H54 (cell line): ENCODE measurements at places on chromosomes 4 and X.

- no peak for DNase-seq
Observed at GRCh38 chr4:147899512-147899911, 167.6 kb downstream of the ARHGAP10 start.

GRCh38 chr4:136917312-136918110 is 614.8 kb downstream of the PCDH18 start:
- no peak for DNase-seq

GRCh38 chrX:154600759-154601374 is 15.9 kb downstream of the CTAG1A start:
- DNase-seq: no peak

DNA sequence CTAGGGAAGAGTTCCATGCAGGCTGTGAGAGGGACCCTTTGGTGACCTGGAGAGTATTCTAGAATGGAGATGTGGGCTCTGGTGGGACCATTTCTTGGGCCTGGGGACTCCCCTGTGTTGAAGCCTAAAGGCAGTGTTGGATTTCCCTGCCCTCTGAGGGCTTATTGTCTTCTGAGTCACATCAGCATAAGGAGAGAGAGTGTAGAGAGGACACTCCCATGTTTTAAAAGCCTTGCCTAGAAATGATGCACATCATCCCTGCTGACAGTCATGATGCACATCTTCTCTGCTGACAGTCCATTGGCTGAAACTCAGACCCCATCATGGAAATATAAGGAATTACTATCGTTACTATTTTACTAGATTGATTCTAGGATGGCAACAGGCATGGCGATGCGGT is 51.9 kb downstream of the FAM114A1 start:
- no peak for DNase-seq

DNA sequence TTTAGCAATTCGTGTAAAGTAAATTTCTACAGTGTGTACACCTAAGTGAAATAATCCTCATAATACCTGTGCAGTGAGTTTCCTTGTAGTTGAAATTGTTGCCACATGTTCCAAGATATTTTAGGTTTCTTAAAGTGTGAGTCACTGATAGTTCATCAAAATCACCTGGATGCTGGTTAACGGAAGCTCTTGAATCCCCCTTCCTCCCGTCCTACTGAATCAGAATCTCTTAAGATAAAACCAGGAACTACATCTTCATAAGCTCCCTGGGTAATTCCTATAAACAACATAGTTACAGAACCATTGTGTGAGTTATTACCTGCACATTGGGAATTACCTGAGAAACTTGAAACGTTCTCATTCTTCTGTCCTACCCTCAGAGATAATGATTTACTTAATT is 197.4 kb upstream of the HS3ST1 start:
- DNase-seq: no peak

DNA sequence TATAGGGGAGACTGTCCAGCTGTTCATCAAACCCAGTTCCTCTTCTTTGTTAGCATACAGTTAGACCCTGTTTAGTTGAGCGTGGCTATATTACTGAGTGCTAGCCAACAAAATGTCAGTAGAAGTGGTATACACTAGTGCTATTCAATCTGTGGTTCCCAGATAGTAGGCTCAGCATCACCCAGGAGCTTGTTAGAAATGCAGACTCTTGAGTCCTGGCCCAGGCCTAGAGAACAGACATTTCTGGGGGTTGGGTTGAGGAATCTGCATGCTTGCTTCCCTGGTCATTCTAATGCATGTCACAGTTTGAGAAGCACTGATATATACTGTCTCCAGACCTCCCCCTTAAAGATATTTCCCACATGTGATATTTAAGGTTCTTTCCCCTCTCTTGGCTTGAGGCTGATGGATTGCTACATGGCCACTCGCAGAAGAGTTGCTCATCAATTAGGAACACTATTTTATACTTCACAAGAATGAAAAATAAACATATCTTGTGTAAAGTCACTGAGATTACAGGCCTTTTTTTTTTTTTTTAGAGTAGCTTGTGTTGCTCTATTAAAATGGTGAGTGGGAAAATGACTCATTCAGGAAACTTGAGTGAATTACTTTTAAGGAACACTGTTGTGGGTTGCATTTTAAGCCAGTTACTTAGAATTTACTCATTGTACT is 289.0 kb downstream of the STIM2 start:
- DNase-seq: no peak
